Endothelial cell of coronary artery (primary cell): ENCODE measurements at places on chromosomes 4 and X. TPM values are rescaled to one million over a fixed set of nuclear protein-coding genes. Genes with fewer than 3 reads are reported as not detected.

Gene UCHL1
- 71.1 and 82.9 TPM in 2 replicates for total RNA-seq

Gene KCNE5
- total RNA-seq: 0.09 and 0.18 TPM in 2 replicates

Gene FHDC1
- total RNA-seq: under 0.01 and 0.19 TPM in 2 replicates

Gene NCBP2L
- total RNA-seq: not detected in 2 replicates

Gene PPM1K
- total RNA-seq: 8.2 and 9.1 TPM in 2 replicates

Gene RASGEF1B
- total RNA-seq: under 0.01 and 0.09 TPM in 2 replicates

Gene ATP2B3
- under 0.01 TPM in 2 replicates for total RNA-seq

Gene RHOH
- not detected in 2 replicates for total RNA-seq

Gene MBNL3
- 0.56 and 0.99 TPM in 2 replicates for total RNA-seq

Gene CCDC149
- 9.3 and 11.6 TPM in 2 replicates for total RNA-seq

Gene TLR1
- 3.8 and 5.4 TPM in 2 replicates for total RNA-seq

Gene BRS3
- not detected in 2 replicates for total RNA-seq

Gene KDR
- total RNA-seq: 144 and 275 TPM in 2 replicates

Gene ZNF141
- total RNA-seq: 7.6 and 11.8 TPM in 2 replicates

Gene CSAG2
- not detected in 2 replicates for total RNA-seq

Gene ATXN3L
- total RNA-seq: not detected in 2 replicates

Gene BEX1
- 0.45 and 1.4 TPM in 2 replicates for total RNA-seq

Gene GRK4
- 4.1 and 4.4 TPM in 2 replicates for total RNA-seq

Gene CCSER1
- total RNA-seq: 2.3 and 4.4 TPM in 2 replicates

Gene F8A2
- not detected in 2 replicates for total RNA-seq

Gene SSX1
- total RNA-seq: not detected in 2 replicates

Gene MTNR1A
- total RNA-seq: not detected in 2 replicates

Gene TLR10
- not detected in 2 replicates for total RNA-seq

Gene SLC25A53
- 12.0 and 12.5 TPM in 2 replicates for total RNA-seq
